Activated naive CD4-positive, alpha-beta T cell treated with anti-CD3 and anti-CD28 coated beads, Interleukin-2, amount 10 ng/mL, durations not matched to agents 7 days and 5 days (primary cell): ENCODE measurements at places on chromosomes 7 and 10.

DNA sequence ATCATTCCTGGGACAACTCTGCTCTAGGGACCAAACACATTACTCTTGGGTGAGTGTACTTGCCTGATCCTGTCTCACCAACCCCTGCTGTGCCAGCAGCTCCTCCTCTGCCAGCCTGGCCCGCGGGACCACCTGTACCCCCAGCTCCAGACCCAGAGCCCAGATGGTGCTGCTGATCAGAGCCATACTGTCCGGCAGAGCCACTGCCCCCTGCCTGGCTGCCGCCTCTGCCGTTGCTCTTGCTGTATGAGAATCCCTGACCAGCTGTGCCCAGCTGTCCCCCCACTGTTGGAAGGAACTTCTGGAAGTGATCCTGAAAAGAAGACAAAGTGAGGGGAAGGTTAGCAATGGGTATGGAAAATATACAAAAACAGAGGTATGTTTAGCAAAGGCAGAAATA lies 6.9 kb downstream of the MYOZ1 start:
- DNase-seq: no peak

- DNase-seq: no peak
Observed at GRCh38 chr10:48779077-48779476, 94.4 kb downstream of the WDFY4 start.

DNA sequence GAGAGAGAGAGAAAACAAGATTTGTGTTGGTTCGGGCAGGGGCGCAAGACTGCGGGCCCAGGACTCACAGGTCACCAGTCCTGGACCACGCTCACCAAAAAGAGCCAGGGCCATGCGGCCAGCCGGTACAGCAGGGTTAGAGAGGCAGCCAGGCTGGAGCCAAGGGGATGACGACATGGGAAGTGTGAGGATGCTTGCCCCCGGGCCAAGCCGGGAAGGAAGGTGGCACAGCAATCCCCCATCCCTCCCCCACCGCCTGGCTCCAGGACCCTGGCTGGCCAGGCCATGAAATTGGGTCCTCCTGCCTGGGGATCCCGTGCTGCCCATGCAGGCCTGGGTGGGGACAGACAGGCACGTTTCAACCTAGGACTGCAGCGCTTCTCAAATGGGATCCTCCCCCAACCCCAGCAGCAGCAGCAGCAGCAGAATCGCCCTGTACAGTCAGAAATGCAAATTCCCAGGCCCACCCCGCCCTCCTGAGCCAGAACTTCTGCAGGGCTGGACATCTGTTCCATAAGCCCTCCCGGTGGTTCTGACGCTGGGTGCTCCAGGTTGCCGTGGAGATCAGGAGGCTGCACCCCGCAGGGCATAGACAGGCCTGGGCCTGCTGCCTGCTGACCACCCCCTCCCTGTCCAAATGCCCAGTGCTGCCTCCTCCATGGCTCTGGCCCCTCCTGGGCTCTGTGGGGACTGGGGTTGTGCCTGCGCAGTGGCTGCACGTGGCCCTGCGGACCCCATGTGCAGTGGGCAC lies 35.0 kb downstream of the YKT6 start:
- no peak for DNase-seq

GRCh38 chr7:33742521-33742920 lies 162.8 kb upstream of the BMPER start:
- no peak for DNase-seq

DNA sequence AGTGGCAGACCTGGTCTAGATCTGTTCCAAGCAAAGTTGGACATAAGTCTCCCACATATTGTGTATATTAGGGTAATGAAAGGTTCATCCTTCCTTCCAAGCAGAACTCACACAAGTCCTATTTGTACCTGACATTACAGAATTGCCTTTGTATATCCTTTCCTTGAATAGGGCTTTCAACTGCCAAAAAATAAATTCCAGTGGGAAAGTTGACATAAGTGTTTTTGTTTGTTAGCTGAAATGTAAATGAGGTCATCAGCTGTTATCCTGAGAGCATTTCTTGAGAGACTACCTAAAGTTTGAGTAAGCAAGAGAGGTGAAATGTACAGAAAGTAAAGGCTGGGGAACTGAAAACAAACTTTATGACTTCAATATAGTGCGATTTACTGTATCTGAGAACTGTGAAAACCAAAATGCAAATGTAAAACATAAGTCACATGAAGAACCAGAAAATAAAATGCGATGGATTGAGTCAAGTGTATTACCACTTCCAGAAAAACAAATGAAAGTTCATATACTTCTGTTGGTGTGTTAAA lies 527.3 kb upstream of the SEMA3D start:
- DNase-seq: no peak
